ENCODE measurements at places on chromosomes 13 and 19.

DNA sequence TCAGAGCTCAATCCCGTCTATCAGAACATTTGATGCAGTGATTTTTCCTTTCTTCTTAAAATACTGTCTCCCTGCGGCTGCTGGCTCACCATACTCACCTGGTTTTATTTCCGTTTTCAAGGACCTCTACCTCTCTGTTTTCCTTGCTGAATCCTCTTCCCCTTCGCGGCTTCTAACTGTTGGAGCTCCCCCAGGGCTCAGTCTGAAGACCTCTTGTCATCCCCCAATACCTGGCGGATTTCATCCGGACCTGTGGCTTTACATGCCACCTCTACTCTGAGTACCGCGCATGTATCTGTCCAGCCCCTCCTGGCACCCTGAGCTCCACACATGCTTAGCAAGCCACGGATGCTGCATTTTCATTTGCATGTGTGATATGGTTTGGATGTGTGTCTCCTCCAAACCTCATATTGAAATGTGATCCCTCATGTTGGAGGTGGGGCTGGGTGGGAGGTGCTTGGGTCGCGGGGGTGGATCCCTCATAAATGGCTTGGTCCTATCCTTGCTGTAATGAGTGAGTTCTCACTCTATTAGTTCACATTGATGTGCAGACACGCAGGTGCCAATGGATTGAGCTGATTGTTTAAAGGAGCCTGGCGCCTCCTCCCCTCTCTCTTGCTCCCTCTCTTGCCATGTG, 106.2 kb upstream of the LSM14A start:
- no peak for DNase-seq

DNA sequence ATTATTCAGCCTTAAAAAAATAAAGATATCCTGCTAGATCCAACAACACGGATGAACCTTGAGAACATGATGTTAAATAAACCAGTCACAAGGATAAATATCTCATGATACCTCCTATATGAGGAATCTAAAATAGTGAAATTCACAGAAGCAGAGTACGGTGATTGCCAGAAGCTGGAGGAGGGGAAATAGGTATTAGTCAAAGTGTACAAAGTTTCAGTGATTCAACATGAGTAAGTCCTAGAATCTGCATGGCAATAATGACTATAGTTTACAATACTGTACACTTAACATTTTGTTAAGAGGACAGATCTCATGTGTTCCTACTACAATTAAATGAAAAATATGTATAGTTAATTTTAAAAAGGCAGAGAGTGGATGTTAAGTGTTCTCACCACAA, 206.6 kb upstream of the SLC10A2 start:
- DNase-seq, result no peak

GRCh38 chr13:41008349-41008980, 10.7 kb downstream of the ELF1 start:
- no peak for DNase-seq

DNA sequence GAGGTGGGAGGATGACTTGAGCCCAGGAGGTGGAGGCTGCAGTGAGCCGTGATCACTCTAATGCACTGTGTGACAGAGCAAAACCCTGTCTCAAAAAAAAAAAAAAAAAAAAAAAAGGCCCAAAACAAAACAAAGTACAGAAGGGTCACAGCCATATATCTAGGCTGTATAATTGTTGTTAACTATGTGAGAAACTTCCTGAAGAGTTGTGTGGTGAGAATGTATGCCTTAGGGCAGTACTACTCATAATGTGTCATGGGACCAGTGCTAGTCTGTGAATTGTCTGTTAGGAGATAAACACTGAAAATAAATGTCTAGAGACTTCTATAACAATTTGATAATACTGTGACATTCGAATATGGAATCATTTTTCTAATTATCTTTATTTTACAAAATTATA, 43.1 kb downstream of the PAN3 start:
- no peak for DNase-seq

- DNase-seq, result no peak
Measured at GRCh38 chr19:49536921-49537462, 9.2 kb downstream of the RCN3 start.

DNA sequence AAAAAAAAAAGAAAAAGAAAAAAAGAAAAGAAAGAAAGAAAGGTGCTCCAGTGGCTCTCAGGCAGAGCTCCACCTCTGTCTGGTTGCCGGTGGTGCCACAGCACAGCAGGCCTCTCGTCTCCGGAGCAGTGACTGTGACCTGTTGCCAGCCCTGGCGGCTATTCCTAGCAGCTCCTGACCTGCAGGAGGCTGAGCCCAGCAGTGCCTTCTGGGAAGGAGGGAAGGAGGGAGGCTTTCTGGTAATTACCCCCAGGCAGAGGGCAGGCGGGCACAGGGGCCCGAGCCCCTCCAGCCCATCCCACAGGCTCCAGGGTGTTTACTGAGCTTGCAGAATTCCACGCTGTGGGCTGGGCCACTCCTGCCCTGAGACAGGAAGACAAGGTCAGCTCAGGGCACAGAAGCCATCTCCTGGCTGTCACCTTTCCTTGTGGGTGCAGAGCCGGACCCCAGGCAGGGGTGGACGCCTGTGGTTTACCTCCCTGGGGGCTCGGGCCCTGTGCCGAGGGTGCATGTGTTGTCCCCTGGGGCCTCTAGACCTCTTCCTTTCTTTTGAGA, 77.9 kb downstream of the GNG7 start:
- no peak for DNase-seq

- no peak for DNase-seq
Measured at GRCh38 chr13:41402691-41403511, 54.4 kb upstream of the RGCC start.

DNA sequence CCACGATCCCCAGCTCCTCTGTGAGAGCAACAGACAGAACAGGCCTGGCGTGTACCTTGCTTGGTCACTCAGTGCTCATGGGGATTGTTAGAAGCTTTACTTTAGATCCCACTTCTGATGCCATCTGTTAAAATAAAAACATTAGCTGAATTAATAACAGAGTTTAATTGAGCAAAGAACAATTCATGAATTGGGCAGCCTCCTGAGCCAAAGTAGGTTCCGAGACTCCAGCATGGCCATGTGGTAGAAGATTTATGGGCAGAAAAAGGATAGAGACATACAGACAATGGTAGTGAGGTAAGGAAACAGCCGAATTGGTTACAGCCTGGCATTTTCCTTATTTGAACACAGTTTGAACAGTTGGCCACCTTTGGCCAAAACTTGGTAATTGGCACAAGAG, 223.9 kb upstream of the TRPC4 start:
- DNase-seq, result no peak

Data from stimulated activated CD4-positive, alpha-beta T cell treated with anti-CD3 and anti-CD28 coated beads, Interleukin-1b, Interleukin-23, amount 100 ng/mL, for 24 hours (primary cell).